ENCODE measurements at places on chromosomes 4 and X. TPM values are rescaled to one million over a fixed set of nuclear protein-coding genes. Genes with fewer than 3 reads are reported as not detected.

DNA sequence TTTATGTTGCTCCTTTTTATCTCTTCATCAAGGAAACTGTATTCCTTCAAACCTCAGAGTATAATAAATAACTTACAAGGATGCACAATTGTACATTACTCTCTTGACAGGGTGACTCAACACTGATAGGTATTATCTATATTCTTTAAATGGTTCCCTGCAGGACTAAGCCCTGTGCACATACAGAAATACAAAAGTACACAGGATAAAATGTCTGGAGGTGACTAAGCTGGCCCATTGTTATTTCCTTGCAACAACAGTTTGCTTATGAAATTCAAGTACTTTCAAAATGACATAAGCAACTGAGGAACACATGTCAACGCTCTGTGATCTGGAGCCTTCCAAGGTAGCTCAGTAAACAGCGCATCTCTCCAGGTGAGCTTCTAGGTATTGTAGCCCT is 83.8 kb upstream of the RPL34 start:
- no peak for DNase-seq
- H3K27ac ChIP-seq = no peak overlapping the region
- no peaks in the 10 kb centered on the region for H3K27me3 ChIP-seq
- no peaks in the 10 kb centered on the region for H3K36me3 ChIP-seq
- no peak overlapping the region for H3K4me3 ChIP-seq
- H3K4me1 ChIP-seq = peaks cover 34% of the 10 kb centered on the region

DNA sequence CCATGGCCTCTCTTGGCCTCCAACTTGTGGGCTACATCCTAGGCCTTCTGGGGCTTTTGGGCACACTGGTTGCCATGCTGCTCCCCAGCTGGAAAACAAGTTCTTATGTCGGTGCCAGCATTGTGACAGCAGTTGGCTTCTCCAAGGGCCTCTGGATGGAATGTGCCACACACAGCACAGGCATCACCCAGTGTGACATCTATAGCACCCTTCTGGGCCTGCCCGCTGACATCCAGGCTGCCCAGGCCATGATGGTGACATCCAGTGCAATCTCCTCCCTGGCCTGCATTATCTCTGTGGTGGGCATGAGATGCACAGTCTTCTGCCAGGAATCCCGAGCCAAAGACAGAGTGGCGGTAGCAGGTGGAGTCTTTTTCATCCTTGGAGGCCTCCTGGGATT is 8.0 kb downstream of the CLDN2 start:
- H3K27ac ChIP-seq = no peak overlapping the region
- no peak overlapping the region for H3K4me3 ChIP-seq
- peaks cover 3% of the 10 kb centered on the region for H3K4me1 ChIP-seq
- no peaks in the 10 kb centered on the region for H3K36me3 ChIP-seq

DNA sequence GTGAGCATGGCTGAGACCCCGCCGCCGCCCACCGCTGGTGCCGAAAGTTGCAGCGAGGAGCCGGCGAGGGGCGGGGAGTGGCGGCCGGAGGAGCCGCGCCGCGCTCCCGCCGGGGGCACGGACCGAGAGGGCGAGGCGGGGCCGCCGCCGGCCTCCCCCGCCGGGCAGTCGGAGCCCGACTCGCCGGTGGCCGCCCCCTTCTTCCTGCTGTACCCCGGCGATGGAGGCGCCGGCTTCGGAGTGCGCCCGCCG is 16.5 kb downstream of the UTP3 start:
- H3K27me3 ChIP-seq = no peaks in the 10 kb centered on the region
- no peak overlapping the region for H3K4me3 ChIP-seq
- H3K36me3 ChIP-seq = no peaks in the 10 kb centered on the region

DNA sequence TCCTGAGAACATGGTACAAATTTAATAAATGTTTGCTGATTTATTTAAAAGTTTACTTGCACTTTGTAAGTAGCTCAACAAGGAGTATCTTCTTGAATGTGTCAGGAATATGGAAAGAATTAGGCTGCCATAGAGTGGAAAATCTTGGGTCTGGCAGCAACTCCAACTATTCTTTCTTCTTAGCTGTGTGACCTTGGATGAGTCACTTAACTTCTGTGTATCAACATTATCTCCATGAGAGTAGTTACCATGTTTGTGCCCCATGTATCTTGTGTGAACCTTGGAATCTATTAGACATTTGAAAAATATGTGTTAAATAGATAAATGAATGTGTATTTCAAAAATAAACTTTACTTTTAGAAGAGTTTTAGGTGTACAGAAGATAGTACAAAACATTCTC is 348.8 kb downstream of the GBA3 start:
- H3K4me1 ChIP-seq = no peaks in the 10 kb centered on the region
- DNase-seq = no peak
- no peaks in the 10 kb centered on the region for H3K27me3 ChIP-seq
- H3K27ac ChIP-seq = no peak overlapping the region
- no peaks in the 10 kb centered on the region for H3K36me3 ChIP-seq
- no peak overlapping the region for H3K4me3 ChIP-seq

GRCh38 chrX:129773649-129774458 is 5.9 kb upstream of the SASH3 start:
- H3K4me1 ChIP-seq = peaks cover 92% of the 10 kb centered on the region
- H3K36me3 ChIP-seq = no peaks in the 10 kb centered on the region
- H3K4me3 ChIP-seq = no peak overlapping the region
- H3K27me3 ChIP-seq = no peaks in the 10 kb centered on the region
- peak overlapping the region; percentile 26 for H3K27ac ChIP-seq
- DNase-seq = no peak

- H3K4me3 ChIP-seq = no peak overlapping the region
- peaks cover 6% of the 10 kb centered on the region for H3K36me3 ChIP-seq
- H3K27ac ChIP-seq = no peak overlapping the region
- H3K27me3 ChIP-seq = no peaks in the 10 kb centered on the region
- no peak for DNase-seq
These were observed 166.1 kb downstream of the LRBA start for GRCh38 chr4:150849016-150849415.

- H3K27me3 ChIP-seq = no peaks in the 10 kb centered on the region
- no peak overlapping the region for H3K27ac ChIP-seq
- DNase-seq = no peak
- H3K36me3 ChIP-seq = no peaks in the 10 kb centered on the region
- no peaks in the 10 kb centered on the region for H3K4me1 ChIP-seq
These were observed 28.4 kb downstream of the CD99L2 start for GRCh38 chrX:150870029-150870428.

DNA sequence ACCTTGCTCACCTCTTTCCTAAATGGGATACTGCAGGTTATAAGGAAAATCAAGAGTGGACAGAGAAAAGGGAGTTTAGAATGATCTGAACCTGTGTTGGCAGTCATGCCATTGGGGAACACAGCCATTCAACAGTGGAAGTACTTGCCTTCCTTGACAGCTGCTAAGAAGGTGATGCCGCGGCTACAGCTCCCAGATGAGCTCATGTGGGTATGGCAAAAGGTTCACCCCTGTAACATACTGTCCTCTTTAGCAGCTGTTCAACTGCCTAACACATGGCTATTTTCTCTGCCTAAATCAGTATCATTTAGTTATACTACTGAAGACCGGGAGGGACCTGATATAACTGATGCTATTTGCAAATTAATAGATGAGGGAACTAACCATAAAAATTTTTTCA is 76.8 kb downstream of the DCHS2 start:
- DNase-seq = no peak
- no peaks in the 10 kb centered on the region for H3K36me3 ChIP-seq
- no peak overlapping the region for H3K27ac ChIP-seq

GRCh38 chr4:145819101-145819852 is 119.3 kb downstream of the ZNF827 start:
- no peaks in the 10 kb centered on the region for H3K4me1 ChIP-seq
- H3K27ac ChIP-seq = no peak overlapping the region
- DNase-seq = no peak
- no peak overlapping the region for H3K4me3 ChIP-seq
- no peaks in the 10 kb centered on the region for H3K27me3 ChIP-seq
- H3K36me3 ChIP-seq = no peaks in the 10 kb centered on the region

GRCh38 chrX:133394765-133395164 is 20.5 kb downstream of the GPC4 start:
- no peaks in the 10 kb centered on the region for H3K36me3 ChIP-seq
- no peak overlapping the region for H3K4me3 ChIP-seq
- no peak overlapping the region for H3K27ac ChIP-seq
- H3K27me3 ChIP-seq = no peaks in the 10 kb centered on the region

DNA sequence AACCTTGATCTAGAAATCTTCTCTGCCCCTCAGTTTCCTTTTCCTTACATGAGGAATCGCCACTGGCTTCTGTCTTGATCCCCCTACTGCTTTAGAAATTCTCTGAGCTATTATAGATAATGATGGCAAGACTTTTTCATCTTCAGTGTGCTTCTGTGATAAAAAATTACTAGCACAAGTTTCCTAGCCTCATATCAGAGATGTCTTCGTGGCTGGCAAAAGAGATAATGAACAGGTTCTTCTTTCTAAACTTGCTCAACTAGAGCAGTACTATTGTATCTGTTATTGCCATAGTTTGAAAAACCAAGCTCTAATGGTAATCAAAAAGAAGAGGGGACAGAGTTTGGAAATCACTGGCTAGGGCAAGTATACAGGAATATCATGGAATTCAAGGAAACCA is 4.1 kb upstream of the PDGFC start:
- no peak for DNase-seq
- no peaks in the 10 kb centered on the region for H3K36me3 ChIP-seq
- no peak overlapping the region for H3K27ac ChIP-seq
- H3K4me3 ChIP-seq = no peak overlapping the region
- no peaks in the 10 kb centered on the region for H3K4me1 ChIP-seq

GRCh38 chrX:8867406-8867805 is 66.2 kb upstream of the FAM9A start:
- no peaks in the 10 kb centered on the region for H3K27me3 ChIP-seq
- no peaks in the 10 kb centered on the region for H3K4me1 ChIP-seq
- no peak overlapping the region for H3K27ac ChIP-seq

- H3K36me3 ChIP-seq = no peaks in the 10 kb centered on the region
- no peak overlapping the region for H3K4me3 ChIP-seq
These were observed 64.6 kb downstream of the CLDN22 start for GRCh38 chr4:183255487-183255886.

DNA sequence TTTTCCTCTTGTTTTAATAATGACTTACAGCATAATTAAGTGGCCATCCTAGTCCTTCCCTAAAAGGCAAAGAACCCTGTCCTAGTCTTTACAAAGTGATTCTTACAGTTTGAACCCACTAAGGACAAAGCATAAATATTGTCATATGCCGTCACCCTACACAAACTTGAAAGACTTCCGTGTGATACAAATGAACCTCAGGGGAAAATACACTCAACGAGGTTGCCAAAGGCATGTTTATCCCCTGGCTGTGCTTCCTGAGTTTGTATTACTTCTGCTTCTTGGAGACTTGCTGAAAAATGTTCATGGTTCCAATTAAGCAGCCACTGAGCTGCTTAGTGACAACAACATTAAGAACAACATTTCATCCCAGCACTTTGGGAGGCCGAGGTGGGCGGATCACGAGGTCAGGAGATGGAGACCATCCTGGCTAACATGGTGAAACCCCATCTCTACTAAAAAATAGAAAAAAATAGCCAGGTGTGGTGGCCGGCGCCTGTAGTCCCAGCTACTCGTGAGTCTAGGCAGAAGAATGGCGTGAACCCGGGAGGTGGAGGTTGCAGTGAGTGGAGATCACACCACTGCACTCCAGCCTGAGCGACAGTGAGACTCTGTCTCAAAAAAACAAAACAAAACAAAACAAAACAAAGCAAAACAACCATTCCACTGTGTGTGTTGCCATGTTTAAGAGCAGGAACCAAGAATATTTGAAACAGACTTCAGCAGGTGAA is 16.2 kb downstream of the RASSF6 start:
- peaks cover 17% of the 10 kb centered on the region for H3K4me1 ChIP-seq
- no peak overlapping the region for H3K4me3 ChIP-seq
- no peaks in the 10 kb centered on the region for H3K27me3 ChIP-seq
- no peak overlapping the region for H3K27ac ChIP-seq
- H3K36me3 ChIP-seq = no peaks in the 10 kb centered on the region

The TEX11 gene
- not detected for total RNA-seq

The TEX13D gene
- not detected for total RNA-seq
